ENCODE measurements at places on chromosomes 3 and 15. TPM values are rescaled to one million over a fixed set of nuclear protein-coding genes. Genes with fewer than 3 reads are reported as not detected.

- peak; percentile 75 for ATAC-seq
Observed at GRCh38 chr3:45881078-45882022, 5.0 kb upstream of the CCR9 start.

DNA sequence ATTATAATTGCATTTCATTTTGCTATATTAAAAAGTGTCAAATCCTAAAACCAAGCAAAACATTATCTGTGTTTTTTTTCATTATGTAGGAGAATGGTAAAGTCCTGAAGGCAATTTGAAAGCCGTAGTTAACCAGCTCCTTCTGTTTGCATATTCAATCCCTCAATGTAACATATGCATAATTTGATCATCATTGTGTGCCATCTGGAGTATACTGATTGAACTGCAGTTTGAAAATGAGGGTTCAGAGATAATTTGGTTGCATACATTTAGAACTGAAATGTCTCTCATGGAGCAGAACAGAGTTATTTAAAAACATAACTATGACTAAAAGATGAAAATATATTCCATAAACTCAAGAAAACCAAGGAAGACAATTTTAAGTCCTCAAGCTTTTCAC lies 518.6 kb downstream of the GBE1 start:
- peak; percentile 79 for ATAC-seq

DNA sequence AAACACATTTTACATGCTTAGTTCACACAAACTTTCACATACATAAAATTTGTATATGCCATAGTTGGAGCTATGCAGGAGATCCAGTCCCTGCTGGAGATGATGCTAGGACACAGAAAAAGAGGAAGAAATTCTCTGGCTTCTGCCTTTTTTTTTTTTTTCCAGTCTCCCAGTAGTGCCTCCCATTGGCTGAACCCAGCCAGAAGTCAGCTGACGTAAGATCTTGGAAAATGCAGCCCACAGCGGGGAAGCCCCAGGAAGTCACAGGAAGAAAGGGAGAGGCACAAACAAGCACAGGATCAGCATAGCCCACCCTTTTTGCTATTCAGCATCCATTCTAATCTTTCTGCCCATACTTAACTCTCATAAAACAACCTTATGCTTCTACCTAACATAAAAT lies 38.5 kb downstream of the SCN11A start:
- no peak for ATAC-seq

DNA sequence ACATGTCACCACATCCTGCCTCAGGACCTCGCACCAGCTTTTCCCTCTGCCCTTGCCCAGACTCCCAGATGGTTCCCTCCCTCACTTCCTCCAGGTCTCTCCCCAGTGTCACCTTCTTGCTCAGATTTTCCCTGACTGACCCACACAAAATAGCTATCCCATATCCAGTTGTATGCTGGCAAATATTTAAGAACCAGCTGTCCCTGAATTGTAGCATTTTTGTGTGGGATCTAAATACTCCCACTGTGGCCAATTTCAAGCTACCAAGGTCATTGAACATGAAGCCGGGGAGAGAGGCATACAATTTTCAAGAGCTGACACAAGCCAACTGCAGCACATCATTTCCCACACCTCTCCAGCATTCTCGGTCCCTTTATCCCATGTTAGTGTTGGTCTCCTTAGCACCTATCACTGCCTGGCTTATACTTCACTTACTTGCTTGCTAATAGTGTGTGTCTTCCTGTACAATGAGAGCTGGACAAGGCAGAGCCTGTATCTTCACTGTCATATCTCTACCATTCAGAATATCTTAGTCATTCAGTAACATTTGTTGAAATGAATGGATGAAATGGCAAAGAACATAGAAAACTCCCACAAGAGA lies 101.3 kb upstream of the CTNNB1 start:
- no peak for ATAC-seq

- ATAC-seq, result no peak
Observed at GRCh38 chr3:97815149-97815917, 6.5 kb upstream of the CRYBG3 start.

NPAP1 gene
- 0.93 TPM for total RNA-seq

GRCh38 chr15:43922021-43922420 lies 95.2 kb downstream of the WDR76 start:
- no peak for ATAC-seq

DNA sequence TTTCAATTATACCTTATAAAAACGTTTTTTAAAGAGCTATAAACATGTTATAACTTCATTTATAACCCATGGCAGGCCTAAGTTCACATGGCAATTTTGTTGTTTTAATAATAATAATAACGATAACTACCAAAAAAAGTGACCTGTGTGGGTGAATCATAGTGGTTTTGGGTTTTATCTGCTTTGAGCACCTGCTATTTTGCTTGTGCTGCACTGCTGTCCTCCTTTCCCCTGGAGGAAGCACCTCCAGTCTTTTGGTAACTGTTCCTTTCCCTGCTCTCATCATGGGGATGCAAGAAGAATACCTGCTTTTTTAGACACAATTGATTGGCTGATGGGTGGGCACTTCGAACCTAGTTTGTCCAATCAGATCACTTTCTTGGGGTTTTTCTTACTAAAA lies 388.0 kb upstream of the TBL1XR1 start:
- ATAC-seq, result no peak

- ATAC-seq, result no peak
Observed at GRCh38 chr3:121482660-121483059, 63.1 kb downstream of the POLQ start.

DNA sequence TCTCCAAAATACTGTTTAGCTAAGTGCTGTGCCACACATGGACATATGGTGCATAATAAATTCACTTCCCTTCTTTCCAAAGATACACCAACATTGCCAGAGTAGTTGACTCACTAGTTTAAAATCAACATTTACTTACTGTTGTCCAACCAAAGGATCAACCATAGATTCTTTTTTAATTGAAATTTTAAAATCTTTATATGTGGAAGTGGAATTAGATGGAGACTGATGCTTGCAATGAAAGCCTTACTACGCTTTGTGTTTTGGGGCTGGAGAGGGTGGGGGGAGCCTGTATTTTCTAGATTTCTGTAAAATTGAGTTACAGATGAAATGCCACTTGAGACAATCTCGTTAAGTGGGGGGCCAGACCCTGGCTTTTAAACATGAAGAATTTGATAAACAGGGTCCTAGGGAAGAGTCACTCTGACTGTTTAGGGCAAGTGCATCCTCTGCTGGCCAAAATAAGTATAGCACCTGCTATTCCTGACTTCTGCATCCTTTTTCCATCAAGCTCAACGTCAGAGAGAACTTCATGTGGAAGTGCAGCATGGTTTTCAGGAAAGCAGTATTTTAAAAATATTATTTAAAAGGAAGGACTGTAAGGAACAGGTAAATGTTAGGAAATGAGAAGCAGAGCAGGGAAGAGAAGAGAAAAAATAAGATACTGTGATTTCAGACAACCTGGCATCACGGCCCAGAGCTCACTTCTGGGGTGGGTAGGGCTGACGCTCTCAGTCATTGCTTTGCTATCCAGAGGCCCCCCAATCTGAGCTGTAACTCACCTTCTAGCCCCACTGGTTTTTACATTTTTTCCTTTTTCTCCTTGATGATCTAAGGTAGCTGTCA lies 76.7 kb downstream of the BOC start:
- peak; percentile 73 for ATAC-seq

PROK2 gene
- 0.52 TPM for total RNA-seq

DNA sequence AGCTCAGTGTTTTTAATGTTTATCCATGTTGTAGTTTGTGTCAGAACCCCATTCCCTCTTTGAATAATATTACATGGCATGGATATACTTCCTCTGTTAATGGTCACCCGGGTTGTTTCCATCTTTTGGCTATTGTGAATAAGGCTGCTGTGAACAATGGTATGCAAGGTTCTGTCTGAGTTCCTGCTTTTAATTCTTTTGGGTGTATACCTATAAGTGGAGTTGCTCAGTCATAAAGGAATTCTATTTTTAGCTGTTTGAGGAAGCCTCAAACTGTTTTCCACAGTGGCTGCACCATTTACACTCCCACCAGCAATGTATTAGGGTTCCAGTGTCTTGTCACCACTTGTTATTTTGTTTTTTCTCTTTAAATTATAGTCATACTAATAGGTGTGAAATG lies 99.6 kb downstream of the SLC25A26 start:
- ATAC-seq, result no peak

SECISBP2L gene
- total RNA-seq, result 30.8 TPM

ITIH4 gene
- total RNA-seq, result 2.2 TPM

- ATAC-seq, result no peak
Observed at GRCh38 chr3:99760629-99761028, 57.0 kb upstream of the CMSS1 start.

DNA sequence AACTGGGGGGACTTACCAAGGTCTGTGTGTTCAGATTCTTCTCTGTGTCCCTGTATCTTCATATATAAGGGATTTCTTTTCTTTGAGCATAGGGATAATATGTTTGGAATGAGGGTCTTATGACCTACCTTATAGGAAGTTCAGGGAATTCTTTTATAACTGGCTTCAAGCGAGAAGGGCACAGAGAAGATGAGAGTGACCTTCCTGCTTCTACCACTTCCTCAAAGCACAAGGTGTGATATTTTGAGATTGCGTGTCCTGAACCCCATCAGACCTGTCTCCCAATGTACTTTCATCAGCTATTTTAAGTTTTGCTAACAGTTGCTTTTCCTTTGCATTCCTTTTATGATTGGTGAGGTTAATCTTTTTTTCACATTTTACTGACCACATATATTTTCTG lies 3.1 kb upstream of the PSMD6 start:
- ATAC-seq, result no peak

DNA sequence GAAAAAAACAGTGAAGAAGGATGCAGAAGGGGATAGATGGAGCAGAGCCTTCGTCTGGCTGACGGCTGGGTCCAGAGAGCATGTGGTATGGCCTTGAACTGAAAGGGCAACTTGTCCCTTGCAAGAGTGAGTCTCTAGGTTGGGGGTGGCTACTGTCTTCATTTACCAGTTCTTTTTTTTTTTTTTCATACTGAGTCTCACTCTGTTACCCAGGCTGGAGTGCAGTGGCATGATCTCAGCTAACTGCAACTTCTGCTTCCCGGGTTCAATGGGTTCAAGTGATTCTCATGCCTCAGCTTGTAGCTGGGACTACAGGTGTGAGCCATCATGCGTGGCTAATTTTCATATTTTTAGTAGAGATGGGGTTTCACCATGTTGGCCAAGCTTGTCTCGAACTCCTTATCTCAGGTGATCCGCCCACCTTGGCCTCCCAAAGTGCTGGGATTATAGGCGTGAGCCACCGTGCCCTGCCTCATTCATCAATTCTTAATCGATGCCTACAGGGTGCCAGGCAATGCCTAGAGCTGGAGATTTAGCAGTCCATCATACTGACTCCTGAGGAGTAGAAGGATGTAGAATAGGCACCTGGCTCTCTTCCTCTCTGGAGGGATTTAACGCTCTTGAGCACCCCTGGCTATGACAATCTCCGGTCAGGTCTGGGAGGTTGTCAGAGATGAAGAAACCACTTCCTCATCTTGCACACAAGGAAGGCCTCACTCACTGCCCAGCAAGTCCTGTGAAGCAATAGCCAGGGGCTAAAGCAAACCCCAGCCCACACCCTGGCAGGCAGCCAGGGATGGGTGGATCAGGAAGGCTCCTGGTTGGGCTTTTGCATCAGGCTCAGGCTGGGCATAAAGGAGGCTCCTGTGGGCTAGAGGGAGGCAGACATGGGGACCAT lies at the start of gene CAMP:
Gene CAMP (plus strand): TSS at position 880 of the 898 bp plus-strand sequence. CDS start 17 bp downstream, at position 897.
- peak; percentile 66 for ATAC-seq

- ATAC-seq, result no peak
Observed at GRCh38 chr3:63972987-63973386, 50.3 kb downstream of the PSMD6 start.

DNA sequence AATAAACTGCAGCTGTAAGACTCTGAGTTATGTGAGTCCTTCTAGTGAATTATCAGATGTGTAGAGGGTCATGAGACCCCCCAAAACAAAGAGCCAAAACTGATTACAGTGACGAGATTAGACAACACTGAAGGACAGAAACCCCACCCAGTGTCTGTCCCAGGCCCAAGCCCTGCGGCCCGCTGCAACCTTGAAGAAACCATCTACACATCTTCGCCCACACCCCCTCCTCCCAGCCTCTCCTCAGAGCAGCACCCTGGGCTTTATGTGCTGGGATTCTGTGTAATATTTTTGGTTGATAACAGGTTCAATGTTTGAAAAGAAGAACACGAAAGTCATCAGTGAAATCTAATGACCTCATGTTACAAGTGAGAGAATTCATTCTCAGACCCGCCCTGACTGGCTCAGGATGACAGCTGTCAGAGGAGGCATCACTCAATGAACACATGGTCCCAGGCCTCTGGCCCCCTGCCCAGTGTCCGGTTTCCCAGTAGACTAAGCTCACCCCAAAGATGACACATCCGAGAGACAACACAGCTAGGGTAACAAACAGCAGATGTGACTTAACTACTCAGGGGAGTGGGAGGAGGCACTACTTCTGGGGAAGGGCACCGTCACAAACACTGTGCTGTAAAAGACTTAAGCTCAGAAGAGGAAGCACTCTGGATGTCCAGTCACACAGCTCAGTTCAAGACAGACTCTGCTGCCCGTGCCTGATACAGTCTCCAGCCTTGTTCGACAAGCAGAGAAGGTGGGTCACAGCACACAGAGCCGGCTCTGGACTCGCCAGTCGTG lies 48.9 kb downstream of the NIPA2 start:
- peak; percentile 62 for ATAC-seq

DNA sequence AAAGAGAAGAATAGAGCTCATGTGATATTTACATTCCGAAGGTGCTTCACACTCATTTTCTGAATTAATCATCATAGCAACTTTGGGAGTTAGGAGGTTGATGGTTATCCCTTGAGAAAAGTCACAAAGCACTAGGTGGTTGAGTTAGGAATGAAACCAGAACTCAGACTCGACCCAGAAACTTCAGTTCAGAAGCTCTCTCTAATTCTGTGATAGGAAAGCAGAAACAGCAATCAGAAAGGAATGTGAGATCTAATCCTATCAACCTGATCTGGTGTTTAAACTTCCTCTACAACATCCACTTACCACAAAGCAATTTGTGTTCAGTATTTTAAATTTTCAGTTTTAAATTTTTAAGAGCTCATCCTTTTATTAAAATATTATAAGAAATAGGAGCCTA lies 211.2 kb downstream of the CNTN3 start:
- ATAC-seq, result no peak

DNA sequence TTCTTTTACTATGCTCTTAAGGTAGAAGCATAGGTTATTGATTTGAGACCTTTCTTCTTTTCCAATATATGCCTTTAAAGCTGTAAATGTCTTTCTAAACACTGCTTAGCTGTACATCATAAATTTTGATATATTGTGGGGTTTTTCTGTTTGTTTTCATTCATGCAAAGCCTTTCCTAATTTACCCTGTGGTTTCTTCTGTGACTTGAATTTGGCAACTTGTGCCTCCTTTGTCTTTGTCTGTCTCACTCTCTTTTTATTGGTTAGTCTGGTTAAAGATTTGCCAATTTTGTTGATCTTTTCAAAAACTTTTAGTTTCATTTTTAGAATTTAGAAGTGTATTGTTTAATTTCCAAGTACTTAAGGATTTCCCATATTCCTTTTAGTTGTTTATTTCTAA lies 343.1 kb downstream of the OXSM start:
- no peak for ATAC-seq

ADGRG7 gene
- total RNA-seq, result not detected

CERS3 gene
- total RNA-seq, result 0.81 TPM

- no peak for ATAC-seq
Observed at GRCh38 chr15:54990793-54991192, 205.9 kb downstream of the RSL24D1 start.

GRCh38 chr3:189580190-189580589 lies 51.0 kb upstream of the TP63 start:
- ATAC-seq, result no peak

TM4SF4 gene
- 0.22 TPM for total RNA-seq

NRROS gene
- 0.41 TPM for total RNA-seq

GRCh38 chr15:67359431-67360079 lies 105.0 kb downstream of the IQCH start:
- no peak for ATAC-seq

All from motor neuron (in vitro differentiated cells).